Ureter (tissue), 1 donor: ENCODE measurements at places on chromosomes 4 and X. TPM values are rescaled to one million over a fixed set of nuclear protein-coding genes. Genes with fewer than 3 reads are reported as not detected.

- DNase-seq = no peak
Measured at GRCh38 chr4:111362941-111363361, 740.1 kb upstream of the PITX2 start.

- no peak for DNase-seq
Measured at GRCh38 chrX:6095469-6095868, 133.2 kb downstream of the NLGN4X start.

GRCh38 chr4:106017975-106018374, 122.7 kb downstream of the NPNT start:
- DNase-seq = no peak

Gene DRP2
- 2.1 TPM for total RNA-seq

Gene NHSL2
- 14.6 TPM for total RNA-seq

Gene BGN
- 77.5 TPM for total RNA-seq
